CD4-positive, alpha-beta T cell treated with Interleukin-21 for 1 hour (primary cell): ENCODE measurements at places on chromosomes 6 and 20.

DNA sequence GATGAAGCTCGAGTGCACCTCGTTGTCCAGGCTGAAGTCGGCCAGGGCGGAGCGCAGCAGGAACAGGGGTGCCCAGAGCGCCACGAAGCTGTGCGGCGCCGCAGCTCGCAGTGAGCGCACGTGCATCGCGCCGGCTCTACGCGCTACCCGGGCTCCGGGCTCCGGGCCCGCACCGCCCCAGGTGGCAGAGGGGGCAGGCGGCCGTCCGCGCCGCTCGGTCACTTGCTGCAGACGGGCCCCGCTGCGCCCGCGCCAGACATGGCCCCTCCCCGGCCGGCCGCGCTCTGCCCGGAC is 497 bp downstream of the BMP7 start:
- no peak for DNase-seq

- DNase-seq: no peak
These were observed 9.8 kb upstream of the BHLHE23 start for GRCh38 chr20:63016514-63017075.

- DNase-seq: no peak
These were observed 25.1 kb downstream of the RRAGD start for GRCh38 chr6:89386917-89387491.

DNA sequence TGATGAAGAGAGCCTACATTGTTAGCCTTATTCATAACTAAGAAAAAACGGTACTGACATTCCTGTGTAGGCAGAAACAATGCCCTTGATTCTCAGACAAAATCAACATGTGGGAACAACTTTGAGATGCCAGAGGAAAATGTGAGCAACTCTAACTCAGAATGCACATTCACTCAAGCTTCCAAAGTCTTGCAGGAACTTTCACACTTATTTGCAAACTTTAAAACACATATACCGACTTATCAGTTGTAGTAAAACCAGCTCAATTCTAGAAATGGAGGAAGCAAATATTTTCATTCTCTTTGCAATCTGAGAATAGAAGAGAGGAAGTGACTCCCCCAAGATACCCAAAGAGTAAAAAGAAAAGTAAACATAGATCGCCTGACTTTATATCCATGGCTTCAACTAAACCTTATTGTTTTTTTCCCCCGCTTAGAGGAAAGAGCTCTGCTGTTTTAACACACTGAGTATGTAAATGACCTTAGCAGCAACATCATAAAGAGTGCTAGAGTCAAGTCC is 117.6 kb downstream of the EPB41L2 start:
- no peak for DNase-seq

DNA sequence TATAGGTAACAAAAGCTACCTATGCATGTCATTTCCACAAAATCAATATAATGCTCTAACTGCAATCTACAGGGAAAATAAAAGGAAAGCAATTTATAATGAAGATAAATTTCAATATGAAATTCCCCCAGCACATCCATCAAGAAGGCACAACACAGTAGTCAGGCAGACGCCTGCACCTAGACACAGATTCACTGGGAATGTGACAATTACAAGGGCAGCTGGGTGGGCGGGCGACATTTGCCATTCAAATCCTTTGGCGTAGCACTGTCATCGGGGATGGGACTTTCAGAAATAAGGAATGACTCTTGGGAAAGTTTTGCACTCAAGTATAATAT is 60.4 kb downstream of the SULF2 start:
- DNase-seq: no peak

GRCh38 chr6:4010689-4011090 is 68.2 kb downstream of the FAM217A start:
- DNase-seq: peak; percentile 50

- DNase-seq: no peak
These were observed 40.6 kb downstream of the TXLNB start for GRCh38 chr6:139251045-139251690.

- no peak for DNase-seq
These were observed 162.4 kb downstream of the CDKAL1 start for GRCh38 chr6:20696676-20697075.

DNA sequence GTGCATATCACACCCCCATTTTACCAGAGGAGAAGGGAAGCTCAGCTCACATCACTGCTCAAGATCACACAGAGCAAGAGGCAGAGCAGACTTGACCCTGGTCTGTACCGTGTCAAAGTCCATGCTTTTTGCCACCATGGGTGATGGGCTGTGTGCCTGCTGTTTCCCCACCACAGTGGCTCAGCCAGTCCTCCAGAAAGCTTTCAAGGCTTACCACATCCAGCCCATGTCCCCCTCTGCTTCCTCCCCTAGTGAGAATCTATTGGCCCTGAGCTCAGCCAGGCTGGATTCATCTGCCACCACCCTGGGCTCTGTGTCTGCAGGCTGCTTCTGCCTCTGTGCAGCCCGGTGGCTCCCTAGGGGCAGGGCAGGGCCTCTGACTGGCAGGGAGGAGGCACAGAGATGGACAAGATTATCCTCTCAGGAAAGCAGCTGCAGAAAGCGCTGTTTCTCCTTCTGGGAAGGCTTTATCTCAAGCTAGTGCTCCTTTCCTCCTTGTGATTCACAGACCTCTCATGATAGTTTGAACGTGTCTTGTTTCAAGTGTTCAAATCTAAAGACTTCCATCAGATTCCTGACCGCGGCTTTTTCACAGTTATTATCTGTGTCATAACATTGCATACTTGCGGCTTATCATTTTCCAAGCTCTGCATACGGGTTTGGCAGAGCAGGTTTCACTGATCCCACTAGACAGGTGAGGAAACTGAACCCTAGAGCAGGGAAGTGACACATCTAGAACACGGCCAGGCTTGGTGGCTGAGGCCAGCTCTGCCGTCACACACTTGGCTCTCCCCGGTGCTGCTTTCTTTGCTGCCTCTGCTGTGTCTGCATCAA is 37.4 kb downstream of the VEGFA start:
- DNase-seq: no peak

DNA sequence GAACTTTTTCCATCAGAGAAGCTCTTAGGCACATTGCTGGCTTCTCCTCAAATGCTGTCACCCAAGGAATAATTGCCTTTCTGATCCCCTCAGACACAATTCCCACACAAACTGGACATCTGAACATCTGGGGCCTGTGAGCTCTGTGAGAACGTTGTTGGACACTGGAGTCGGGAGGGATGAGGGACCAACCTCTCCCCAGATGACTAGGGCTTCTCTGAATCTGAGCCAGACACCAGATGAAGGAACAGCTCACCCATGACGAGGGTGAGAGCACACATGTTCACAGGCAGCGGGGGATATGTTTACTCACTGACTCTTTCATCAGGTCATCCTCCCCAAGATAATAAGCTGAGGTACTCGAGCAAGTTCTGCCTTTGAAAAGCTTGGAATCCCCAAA is 283.9 kb upstream of the SUPT3H start:
- no peak for DNase-seq

DNA sequence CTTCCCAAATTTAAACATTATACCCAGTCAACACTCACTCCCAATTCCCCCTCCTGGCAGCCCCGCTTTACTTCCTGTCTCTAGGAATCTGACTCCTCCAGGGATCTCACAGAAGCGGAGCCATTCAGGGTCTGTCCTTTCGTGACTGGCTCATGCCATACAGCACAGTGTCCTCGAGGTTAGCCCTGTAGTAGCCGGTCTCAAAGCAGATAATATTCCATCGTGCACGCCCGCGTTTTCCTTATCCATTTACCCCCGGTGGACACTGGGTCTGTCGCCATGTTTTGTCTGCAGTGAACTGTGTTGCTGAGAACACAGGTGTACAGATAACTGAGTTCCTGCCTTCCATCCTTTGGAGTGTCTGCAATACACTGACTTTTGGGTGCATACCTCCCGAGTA is 95.3 kb downstream of the TTLL2 start:
- DNase-seq: no peak

DNA sequence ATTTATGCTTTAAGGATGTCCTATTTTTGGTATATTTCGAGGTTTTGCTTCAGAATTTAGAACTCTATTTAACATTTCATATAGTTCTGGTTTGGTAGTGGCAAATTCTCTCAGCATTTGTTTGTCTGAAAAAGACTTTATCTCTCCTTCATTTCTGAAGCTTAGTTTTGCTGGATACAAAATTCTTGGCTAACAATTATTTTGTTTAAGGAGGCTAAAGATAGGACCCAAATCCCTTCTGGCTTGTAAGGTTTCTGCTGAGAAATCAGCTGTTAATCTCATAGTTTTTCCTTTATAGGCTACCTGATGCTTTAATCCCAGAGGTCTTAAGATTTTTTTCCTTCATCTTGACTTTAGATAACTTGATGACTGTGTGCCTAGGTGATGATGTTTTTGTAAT is 162.7 kb upstream of the B3GAT2 start:
- no peak for DNase-seq

GRCh38 chr6:119312875-119313338 is 36.7 kb downstream of the MAN1A1 start:
- peak; percentile 64 for DNase-seq

GRCh38 chr6:166553563-166554271 is 32.8 kb downstream of the RAMACL start:
- no peak for DNase-seq

GRCh38 chr20:7220755-7221154 is 453.3 kb downstream of the BMP2 start:
- DNase-seq: no peak

DNA sequence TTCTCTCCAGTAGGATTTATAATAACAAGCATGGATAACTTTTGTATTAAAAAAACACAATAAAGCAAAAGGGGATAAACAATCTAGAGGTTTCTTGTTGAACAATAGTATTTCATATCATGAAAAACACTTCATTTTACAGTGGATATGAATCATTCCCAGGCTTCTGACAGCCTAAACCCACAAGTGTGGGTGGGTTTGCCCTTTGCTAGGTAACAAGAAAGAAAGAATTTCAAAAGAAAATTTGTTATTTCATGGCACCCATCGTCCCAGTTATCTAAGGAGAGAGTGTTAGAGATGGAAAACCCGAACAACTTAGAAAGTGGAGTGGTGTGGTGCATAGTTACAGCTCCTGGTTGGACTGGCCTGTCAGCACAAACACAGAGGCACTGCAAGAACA is 76.1 kb upstream of the GPR6 start:
- no peak for DNase-seq

GRCh38 chr6:1584996-1585668 is 24.6 kb upstream of the FOXC1 start:
- no peak for DNase-seq

DNA sequence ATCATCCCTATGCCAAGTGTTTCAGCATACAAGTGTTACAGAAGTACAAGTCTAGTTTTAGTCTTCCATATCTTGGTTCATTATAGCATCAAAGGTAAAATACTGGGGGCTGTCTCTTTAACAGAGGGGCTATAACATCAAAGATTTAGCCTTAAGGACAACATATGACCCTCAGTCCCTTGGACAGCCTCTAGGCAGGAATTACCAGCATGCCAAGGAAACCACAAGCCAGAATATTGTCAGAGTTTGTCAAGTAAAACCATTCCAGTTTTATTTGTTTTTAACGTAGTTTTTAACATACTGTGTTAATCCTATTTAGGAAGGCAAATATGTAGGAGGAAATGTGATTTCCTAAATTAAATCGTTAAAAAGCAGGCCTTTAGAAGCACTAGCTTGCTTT is 18.6 kb downstream of the ZKSCAN8 start:
- no peak for DNase-seq

- no peak for DNase-seq
These were observed 130.6 kb downstream of the SYNDIG1 start for GRCh38 chr20:24600012-24600411.

DNA sequence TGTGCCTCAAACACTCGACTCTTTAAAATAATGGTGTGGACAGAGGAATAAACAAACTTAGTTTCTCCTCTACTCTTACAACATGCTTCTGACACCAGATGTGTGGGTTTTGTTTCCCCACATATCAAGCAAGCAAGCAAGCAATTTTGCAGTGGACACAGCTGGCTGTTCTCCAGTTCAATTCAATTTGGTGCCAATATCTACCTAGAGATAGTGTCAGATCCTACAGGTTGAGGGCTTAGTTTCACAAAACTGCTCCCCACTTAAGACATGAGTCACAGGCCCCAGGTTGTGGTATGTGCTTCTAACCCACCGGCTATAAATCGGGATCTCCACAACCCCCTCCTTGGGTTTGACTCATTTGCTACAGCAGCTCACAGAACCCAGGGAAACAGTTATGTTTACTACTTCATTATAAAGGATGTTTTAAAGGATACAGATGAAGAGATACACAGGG is 131.4 kb upstream of the TRAF3IP2 start:
- DNase-seq: no peak

GRCh38 chr6:102197211-102197610 is 803.7 kb downstream of the GRIK2 start:
- no peak for DNase-seq

DNA sequence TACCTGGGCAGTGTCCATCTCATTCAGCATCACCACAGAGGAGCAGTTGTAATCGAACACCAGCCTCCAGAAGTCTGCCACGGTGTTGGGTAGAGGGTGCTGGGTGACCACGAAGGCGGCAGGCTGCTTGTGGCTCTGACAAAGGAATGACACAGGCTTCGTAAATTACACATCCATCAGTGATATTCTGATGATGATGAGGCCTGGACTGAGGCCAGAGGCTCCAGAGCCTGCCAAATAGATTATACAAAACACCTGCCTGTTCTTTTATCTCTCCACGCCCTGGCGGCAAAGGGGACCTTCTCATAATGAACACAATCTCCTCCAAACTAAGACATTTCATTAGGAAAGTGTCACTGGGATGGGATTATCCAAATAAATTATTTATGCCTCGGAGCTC is 480.2 kb upstream of the CHD6 start:
- DNase-seq: no peak

GRCh38 chr20:10190456-10190855 is 28.2 kb upstream of the SNAP25 start:
- no peak for DNase-seq

DNA sequence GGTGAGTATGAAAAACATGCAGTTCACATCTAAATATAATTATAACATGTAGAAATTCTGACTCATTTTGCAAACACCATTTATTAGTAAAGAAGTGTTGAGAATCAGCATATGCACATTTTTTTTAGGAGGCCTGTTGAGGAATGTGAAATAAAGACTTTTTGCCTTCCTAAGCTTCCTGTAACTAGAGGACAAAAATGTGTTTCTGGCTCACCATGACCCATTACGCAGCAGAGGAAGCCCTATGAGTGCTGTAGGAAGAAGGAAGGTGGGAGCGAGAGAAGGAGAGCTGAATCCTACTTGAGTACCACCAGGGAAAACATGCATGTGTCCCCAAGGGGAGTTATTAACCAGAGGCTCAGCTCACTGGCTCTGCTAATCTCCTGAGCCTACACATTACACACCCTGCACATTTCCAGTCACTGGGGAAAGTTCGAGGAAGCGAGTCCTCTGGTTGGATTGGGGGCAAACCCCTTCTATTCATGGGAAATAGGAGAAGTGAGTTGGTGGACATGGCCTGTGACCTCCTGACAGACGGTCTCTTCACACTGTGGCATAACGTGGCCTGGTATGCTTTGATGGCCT is 540.5 kb upstream of the JAG1 start:
- DNase-seq: no peak

GRCh38 chr20:48049171-48049570 is 263.9 kb upstream of the SULF2 start:
- no peak for DNase-seq

GRCh38 chr6:137737836-137738596 is 129.0 kb upstream of the TNFAIP3 start:
- no peak for DNase-seq
